Stimulated activated CD8-positive, alpha-beta memory T cell treated with anti-CD3 and anti-CD28 coated beads, Interleukin-7, amount 100 ng/mL, for 1 hour (primary cell): ENCODE measurements at places on chromosomes 6 and 20.

GRCh38 chr6:150713487-150713886, 113.8 kb downstream of the PLEKHG1 start:
- no peak for DNase-seq

GRCh38 chr6:52547647-52548352, 29.1 kb downstream of the TRAM2 start:
- DNase-seq, result no peak

- DNase-seq, result no peak
Observed at GRCh38 chr6:56851074-56851473, 103.8 kb upstream of the BEND6 start.

GRCh38 chr6:117018771-117019170, 141.7 kb downstream of the RFX6 start:
- no peak for DNase-seq

DNA sequence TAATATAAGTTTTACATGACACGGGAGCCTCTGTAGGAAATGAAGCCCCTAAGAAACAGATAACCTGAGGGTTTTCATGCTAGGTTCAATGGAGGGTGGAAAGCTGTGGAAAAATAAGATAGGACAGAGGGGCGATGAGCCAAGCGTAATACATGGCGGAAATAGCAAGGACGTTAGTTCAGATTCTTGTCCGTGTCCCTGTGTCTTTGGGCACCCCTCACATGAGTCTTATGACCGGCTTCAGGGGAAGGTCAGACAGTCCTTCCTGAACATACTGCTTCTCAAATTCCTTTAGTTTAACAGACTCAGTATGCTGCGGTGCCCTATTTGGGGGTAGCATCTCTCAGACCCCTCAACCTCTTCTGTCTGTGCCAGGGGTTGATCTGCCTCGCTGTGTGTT, 20.8 kb downstream of the EFCAB8 start:
- no peak for DNase-seq
